Femur (tissue), 1 donor: ENCODE measurements at places on chromosomes 11 and 22.
A peak's percentile ranks its signal among the peaks of the same experiment; 100 is the strongest.

- DNase-seq = no peak
Measured at GRCh38 chr11:99327066-99327465, 306.3 kb downstream of the CNTN5 start.

DNA sequence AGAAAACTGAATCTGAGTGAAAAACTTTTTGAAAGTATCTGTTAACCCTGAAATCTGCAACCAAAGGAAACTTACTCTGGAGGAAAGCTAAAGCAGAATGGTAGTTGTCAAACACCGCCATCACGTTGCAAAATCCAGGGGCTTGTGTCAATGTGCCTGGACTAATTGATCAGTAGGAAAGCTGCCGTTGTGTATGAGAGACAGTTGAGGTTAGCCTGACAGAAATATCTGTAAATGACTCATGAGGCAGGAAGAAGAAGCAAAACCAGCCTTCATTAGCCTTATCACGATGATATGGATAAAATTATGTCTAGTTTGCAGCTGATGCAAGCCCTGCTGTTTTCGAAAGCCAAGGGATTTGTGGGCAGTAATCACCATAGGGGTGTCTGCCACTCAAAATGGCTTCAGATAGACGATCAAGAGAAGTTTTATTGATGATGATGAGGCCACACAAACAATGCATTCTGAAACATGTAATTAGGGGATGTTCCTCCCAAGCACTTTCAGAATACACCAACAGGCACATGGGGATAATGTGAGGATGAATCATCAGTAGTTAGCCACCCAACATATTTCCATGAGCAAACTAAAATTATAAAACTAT lies 8.9 kb downstream of the SCGB1A1 start:
- no peak for DNase-seq

DNA sequence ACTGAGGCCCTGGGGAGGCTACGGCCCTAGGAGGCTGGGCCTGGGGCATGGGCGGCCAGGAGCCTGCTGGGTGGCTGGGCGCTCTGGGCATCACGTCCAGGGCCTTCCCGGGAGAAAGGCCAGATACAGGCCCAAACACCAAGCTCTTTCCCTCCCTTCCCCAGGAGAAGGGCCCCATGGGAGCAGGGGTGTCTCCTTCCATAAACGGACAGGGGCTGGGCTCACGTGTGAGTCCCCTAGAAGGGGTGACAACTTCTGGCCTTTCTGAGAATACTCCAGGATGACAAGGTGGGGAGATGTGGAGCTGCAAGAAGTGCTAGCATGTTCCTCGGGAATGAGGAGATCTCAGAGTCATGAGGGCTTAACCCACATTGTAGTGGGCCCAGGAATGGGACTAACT lies 19.5 kb upstream of the SYT8 start:
- no peak for DNase-seq

- no peak for DNase-seq
Measured at GRCh38 chr11:19378814-19379213, 138.1 kb upstream of the E2F8 start.

DNA sequence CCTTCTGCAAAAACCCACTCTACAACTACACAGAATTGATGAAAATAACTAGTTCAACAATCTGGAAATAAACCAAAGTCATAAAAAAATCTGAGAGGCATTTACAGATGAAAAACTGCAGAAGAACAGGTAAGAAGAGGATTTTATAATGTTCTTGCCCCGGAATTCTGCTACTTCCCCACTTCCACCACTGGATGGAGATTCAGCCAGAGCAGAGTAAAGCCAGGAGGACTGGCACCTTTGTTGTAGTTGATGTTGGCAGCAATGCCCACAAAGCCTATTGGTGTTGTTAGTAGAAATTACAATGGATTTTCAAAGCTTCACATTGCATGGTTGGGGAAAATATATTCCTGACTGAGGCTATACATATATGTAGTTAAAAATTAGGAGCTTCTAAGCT lies 640.2 kb downstream of the LRRC4C start:
- no peak for DNase-seq

- DNase-seq = no peak
Measured at GRCh38 chr22:28607795-28608194, 71.8 kb downstream of the TTC28 start.

DNA sequence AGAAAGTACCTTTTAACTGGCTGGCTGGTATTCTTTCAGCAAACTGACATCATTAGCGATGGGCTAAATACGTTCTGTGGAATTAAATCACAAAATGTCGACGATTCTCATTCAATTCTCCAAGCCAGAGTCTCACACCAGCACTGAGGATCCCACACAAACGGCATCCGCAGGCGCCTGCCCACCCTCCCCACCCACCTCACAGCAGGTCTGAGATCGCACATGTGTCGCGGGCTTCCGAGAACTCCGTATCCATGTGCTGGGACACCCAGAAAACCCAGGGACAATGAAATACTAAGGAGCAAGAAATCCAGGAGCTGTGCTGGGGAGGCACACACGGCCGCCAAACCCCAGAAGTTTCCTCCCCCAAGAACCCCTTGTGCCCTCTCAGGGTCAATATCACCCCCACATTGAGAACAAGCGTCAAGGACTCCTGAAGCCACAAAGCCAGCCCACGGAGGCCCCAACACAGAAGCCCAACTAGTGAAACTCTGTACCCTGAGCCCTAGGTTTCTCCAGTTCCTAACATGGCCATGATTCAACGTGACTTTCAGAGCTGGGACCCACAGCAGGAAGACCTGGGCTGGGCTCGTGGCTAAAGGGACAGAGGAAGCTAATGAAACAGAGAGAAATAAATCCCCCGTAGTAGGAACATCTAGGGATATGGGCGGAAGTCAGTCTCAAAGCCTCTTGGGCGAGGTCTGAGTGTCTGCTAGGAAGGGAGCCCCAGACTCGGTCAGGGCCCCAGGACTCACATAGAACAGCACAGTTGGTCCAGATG lies 8.0 kb downstream of the TOLLIP start:
- no peak for DNase-seq

DNA sequence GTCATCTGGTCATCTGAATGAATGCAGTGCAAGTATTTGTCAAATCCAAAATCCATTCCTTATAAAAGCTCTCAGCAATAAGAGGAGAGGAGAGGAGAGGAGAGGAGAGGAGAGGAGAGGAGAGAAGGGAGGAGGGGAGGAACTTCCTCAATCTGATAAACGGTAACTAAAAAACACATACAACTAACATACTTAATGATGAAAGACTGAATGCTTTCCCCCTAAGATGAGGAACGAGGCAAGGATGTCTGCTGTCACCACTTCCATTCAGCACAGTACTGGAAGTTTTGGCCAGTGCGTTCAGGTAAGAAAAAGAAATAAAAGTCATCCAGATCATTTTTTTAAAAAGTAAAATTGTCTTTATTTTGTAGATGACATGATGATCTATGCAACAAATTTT lies 80.4 kb downstream of the CD82 start:
- no peak for DNase-seq

DNA sequence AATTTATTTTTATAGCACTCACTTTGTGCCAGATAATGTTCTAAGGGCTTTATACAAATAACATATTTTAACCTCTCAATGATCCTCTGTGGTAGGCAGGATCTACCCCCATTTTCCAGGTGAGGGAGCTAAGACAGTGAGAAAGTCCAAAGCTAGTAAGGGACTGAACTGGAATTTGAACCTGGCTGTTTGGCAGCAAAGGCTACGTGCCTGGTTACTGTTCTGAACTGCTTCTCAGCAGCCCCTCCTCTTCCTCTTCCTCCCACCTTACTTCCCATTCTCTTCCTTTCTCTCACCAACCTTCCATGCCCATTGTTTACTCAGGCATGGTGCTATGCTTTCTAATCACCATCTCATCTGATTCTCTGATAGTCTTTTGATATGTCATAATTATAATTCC lies 82.0 kb downstream of the INSC start:
- DNase-seq = no peak

DNA sequence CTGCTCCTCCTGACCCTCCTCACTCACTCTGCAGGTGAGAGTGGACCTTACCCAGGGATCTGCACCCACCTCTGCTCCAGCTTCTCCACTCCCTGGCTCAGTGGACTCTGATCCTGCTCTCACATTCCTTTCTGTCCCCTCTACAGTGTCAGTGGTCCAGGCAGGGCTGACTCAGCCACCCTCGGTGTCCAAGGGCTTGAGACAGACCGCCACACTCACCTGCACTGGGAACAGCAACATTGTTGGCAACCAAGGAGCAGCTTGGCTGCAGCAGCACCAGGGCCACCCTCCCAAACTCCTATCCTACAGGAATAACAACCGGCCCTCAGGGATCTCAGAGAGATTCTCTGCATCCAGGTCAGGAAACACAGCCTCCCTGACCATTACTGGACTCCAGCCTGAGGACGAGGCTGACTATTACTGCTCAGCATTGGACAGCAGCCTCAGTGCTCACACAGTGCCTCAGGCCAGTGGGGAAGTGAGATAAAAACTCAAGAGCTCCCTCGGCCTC lies 29.7 kb upstream of the VPREB1 start:
- DNase-seq = no peak

GRCh38 chr11:73198677-73199076 lies 19.4 kb upstream of the P2RY2 start:
- no peak for DNase-seq

DNA sequence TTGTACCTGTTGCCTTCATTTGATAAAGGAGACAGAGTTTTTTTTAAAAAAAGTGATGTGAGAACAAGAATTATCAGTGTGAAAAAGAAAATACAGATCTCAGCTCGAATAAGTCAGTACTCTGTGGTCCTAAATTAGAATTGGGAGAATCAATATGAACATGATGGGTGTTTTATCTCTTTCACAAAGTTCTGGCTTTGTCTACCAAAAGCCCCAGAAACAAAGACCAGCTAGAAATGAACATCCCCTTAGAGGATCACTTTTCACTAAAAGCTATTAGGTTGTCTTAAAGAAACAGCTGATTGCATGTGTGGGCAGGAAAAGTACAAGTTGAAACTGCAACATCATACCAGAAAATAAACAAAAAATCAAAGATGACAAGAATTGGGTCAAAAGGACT lies 8.4 kb upstream of the ST14 start:
- DNase-seq = no peak

- peak; percentile 10 for DNase-seq
Measured at GRCh38 chr11:117837791-117838190, 13.2 kb upstream of the FXYD2 start.

GRCh38 chr11:134724106-134724778 lies 312.2 kb upstream of the B3GAT1 start:
- no peak for DNase-seq

- no peak for DNase-seq
Measured at GRCh38 chr11:69711822-69712801, 8.3 kb upstream of the FGF19 start.

GRCh38 chr22:30289980-30290313 lies 642 bp upstream of the CASTOR1 start:
- DNase-seq = no peak

GRCh38 chr22:27788500-27789288 lies 12.9 kb downstream of the MN1 start:
- DNase-seq = no peak

GRCh38 chr11:41612415-41612814 lies 153.0 kb upstream of the LRRC4C start:
- DNase-seq = no peak

GRCh38 chr22:47033648-47034000 lies 271.2 kb downstream of the TBC1D22A start:
- no peak for DNase-seq

DNA sequence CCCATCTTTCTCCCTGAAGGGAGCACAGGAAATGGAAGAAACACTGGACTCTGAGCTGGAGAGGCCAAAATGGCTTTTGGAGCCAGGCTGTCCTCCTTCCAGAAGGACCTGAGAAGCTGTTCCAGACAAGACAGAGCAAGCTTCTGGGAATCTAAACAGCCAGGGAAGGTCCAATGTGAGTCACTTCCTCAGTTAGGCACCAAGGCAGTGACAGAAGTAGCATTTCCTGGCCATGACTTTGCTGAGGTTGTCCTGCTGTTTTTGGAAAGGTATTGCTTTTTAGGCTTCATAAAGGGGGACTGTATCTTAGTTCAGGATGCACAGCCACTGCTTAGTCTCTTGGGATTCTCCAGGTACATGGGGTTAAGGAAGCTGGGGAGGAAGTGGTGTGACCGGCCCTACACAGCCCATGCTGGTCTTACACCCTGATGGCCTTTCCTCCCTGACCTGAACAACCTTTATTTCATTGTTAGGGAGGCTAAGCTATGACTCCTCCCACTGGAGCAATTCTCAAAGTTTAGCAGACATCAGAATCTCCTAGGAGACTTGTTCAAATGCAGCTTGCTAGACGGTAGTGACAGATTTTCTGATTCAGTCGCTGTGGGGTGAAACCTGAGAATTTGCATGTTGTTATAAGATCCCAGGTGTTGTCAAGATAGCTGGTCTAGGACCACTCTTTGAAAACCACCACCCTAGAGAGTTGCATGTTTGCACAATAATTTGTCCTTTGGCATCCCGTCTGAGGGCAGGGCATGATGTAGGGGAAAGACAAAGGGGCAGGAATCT lies 6.8 kb upstream of the INSC start:
- no peak for DNase-seq
